ENCODE measurements at places on chromosomes 6 and 20.
A peak's percentile ranks its signal among the peaks of the same experiment; 100 is the strongest.

DNA sequence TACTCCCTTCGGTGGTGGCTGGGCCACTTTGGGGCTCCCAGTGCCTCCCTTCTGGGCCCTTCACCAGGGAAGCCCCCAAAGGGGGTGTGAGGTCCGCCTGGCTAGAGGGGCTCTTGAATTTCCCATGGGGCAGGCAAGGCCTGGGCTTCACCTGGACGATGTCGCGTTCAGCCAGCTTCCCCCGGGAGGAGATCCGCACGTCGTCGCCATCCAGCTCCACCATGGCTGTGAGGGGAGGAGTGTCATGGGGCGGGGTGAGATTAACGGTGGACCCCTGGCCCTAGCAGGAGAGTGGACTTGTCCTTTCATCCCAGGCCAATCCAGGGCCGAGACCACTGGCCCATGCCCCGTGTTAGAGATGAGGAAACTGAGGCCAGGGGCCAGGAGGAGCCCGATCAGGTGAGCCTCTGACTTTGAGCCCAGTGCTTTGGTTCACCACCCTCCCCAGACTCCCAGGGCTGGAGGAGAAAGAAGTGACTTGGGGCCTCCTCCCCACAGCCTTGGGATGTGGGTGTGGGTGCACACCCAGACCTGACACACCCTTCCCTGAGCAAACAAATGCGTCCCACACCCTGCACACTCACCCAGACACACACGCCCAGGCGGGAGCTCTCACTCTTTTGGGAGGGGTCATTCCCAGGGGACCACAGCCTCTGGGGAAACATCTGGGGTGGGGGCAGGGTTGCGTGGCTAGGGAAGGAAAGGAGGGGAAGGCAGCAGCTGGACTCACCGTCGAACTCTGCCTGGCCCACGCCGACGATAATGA is 46.1 kb downstream of the RAB44 start:
- no peak for DNase-seq

DNA sequence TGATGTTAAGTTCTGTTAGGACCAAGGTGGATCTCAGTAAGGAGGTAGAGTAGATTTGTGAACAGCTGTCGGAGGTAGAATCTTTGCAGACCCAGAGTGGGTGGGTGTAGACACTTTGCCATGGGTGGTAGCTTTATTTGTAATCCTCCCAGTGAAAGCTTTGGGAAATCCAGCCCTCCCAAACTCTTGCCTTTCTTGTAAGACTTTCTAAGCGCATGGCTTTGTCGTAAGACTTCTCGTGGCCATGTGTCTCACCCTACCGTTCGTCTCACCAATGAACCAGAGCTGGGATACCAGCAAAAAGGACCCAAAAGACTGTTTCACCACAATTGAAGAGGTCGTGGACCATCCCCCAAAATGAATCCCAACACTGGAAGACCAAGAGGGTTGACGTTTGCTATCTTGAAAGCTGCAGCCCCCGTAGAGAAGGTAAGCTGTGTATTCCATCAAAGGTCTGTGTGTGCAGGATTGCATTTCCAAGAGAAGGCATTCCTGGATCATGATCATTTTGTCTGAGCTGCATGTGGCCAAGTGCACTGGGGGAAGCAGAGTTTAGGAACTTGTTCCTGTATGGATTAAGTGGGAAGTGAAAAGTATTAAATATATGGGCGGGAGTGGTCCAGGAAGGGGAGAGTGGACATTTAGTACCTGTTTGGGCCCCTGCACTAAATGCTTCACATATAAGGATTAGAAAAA is 5.8 kb upstream of the TMEM14A start:
- no peak for DNase-seq

DNA sequence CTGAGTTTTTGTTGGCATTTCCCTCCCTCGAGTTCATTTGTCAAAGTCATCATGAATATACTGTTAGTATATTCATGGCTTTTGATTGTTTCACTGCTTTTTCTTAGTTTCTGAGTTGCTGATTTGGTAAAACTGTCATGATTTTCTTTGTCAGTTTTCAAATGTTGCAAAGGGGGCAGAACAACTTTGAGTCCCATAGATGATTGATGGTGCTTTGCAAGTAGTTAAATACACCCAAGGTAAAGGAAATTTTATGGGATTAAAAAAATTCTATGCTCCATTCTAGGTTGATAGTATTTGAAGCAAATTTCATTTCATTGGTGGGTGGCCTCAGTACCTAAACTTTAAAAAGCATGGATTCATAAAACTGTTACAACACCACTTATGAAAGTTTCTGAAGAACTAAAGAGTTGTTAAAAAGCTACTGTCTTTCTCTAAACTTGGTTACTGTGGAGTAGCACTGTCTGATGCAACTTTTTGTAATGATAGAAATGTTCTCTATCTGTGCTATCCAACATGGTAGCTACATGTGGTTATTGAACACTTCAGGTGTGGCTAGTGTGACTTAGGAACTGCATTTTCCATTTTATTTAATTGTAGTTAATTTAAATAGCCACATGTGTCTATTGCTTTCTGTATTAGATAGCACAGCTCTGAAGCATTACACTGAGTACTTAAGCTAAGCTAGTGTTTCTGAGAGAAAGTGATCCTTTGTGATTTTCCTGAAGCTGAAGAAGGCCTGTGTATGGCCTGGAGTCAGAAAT is 153.6 kb downstream of the ZFAND3 start:
- DNase-seq, result no peak

GRCh38 chr6:13586603-13587542 is 12.5 kb downstream of the SIRT5 start:
- no peak for DNase-seq

- DNase-seq, result no peak
These were observed 847 bp upstream of the CD93 start for GRCh38 chr20:23086931-23087411.

DNA sequence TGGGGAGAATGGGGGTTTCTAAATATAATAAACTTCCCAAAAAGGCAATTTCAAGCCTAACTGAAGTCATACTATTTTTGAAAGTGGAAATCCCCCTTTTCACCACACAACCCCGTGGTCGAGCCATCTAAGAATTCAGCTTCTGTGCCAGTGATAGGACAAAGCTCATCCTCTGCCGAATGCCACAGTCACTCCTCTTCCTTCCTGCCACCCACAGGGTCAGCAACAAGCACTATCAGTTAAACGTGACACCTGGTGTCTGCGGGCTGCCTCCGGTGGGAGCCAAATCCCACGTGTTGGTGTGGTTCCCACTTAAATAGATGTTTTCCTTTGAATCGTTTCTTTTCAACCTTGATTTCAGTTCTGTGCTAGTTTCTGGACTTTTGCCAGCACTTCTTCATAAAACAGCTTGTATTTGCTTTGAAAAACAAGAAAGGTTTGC is 60.7 kb downstream of the TNFAIP3 start:
- peak; percentile 90 for DNase-seq

DNA sequence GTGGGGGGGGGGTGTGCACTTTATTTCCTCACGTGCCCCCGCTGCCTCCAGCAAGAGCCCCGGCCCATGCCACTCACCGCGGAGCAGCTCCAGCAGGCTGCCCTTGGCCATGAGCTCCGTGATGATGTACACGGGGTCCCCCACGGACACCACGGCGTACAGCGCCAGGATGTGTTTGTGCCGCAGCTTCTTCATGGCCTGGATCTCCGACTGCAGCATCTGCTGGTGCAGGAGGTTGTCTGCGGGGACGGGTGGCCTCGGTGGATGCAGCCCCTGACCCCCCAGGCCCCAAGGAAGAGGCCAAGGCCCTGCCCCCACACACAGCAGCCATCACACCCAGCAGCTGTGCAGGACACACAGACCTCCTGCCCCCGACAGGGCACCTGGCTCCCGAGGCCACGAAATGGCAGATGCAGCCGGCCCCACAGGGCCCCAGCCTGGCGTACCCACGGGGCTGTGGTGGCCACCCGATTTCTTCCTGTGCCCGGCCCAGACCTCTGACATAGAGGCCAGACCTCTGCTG is 4.7 kb downstream of the PTK6 start:
- DNase-seq, result no peak

DNA sequence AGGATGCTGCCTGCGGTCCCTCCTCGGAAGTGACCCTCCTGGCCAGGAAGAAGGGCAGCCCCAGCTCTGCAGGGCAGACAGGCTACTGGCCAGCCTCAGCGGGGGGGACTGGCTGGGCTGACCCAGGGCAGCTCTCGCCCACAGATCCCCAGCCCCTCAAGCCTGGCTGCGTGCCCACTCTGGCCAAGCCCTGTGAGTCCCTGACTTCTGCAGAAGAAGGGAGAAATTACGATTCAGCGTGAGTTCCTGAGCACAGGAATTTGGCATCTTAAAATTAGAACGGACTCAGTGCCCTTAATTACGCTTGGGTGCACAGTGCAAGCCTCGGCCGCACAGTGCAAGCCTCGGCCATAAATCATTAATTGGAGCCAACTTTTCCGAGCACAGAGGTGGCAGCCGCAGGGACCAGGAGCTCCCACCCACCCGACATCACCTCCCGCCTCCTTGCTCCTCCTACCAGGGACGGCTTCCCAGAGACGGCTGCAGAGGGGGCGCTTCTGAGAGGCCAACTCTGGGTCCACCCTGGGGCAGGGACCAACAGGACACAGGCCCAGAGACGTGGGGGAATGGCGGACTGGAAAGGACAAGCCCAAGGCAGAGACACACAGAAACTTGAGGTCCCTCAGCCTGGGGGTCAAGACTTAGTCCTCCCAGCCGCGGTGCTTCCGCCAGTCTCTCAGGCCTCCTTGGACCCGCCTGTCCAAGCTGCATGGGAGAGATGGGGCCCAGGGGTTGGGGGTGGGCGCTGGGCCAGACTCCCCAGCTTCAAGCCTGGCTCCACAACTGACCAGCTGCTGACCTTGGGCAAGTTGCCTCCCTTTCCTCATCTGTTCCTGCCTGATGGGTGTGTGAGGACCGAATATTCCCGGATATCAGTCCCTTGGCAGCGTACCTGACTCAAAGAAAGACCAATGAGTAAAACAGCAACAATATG is 165.4 kb downstream of the TAF4 start:
- no peak for DNase-seq

DNA sequence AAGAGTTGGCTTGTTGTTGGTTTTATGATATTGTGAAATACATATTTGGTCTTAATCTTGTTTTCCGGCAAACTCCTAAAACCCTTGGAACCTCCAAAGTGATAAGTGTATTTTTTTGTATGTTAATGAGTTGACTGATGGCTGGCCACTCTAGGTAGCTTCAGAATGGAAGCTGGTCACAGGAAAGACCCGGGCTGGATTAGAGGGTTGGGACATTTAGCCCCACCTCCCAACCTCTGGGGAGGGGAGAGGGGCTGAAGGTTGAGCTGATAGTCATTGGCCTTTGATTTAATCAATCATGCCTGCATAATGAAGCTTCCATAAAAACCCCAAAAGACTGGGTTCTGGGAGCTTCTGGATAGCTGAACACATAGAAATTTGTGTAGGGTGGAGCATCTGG is 42.7 kb downstream of the SASH1 start:
- DNase-seq, result no peak

DNA sequence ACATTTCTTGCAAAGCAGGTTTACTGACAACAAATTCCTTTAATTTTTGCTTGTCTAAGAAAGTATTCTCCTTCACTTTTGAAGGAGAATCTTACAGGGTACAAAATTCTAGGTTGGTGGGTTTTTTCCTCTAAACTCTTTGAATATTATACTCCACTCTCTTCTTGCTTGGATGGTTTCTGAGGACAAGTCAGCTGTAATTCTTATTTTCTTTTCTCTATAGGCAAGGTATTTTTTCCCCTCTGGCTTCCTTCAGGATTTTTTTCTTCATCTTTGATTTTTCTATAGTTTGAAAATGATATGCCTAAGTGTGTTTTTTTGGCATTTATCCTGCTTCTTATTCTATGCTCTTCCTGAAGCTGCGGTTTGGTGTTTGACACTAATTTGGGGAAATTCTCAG is 112.5 kb upstream of the HIVEP1 start:
- no peak for DNase-seq

DNA sequence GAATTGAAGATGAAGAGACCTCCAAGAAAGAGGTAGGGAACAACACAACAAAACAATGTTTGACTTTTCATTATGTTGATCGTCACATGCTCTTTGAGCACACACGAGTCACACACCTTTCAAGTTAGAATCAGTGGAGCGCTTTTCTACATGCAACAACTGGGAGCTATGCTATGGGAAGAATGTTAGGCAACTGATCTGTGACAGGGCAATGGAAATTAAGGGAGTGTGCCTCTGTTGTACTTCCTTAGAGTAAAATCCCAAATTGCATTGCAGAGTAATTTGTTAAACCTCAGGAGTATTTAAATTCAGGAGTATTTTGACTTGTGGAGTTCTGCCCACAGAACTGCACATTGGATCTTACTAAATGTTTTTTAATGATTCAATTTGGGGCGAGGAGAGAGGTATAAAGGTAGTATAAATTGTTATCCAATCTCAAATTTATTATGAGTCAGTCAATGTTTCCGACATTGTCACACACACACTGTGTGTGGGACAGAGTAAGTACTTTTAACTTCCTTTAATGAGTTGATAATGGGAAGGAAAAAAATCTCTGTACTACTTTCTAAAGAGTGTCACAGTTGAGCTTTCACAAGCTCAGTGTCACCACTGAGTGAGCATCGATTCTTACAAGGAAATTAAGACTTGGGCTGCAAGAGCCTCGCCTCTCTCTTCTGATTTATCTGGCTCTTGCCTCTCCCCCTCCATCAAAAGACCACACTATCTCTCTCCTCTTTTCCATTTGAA is 10.7 kb downstream of the GNAS start:
- no peak for DNase-seq

GRCh38 chr6:32288426-32288825 is 64.6 kb upstream of the NOTCH4 start:
- no peak for DNase-seq

DNA sequence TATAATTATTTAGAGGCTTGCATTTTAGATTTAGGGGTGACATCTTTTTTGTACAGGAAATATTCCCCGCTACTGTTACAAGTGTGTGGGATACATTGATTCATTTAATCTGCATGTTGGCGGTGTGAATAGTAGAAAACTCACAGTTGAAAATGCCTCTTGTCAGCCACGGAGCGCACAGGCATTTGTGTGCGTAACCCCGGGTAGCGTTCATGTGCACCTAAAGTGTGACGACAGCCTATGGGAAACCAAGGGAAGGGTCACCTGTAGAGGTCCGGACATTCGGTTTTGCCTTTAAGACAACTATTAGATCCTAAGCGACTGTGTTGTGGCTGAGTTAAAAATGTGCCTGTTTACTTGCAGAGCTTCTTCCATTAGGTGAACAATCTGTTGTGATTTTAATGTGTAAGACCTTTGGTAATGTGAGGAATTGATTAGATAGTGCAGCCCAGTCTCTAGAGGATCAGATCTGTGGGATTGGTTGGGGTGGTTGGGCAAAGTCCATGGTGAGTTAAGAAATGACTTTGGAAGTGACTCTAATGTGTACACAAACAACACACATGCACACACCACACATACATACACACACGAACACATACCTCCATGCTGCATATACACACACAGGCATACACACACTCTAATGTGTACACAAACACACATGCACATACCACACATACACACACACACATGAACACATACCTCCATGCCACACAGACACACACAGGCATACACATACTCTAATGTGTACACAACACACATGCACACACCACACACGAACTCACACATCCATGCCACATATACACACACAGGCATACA is 15.7 kb downstream of the ERMARD start:
- no peak for DNase-seq
